ENCODE measurements at places on chromosomes 6 and 20.
A peak's percentile ranks its signal among the peaks of the same experiment; 100 is the strongest.

DNA sequence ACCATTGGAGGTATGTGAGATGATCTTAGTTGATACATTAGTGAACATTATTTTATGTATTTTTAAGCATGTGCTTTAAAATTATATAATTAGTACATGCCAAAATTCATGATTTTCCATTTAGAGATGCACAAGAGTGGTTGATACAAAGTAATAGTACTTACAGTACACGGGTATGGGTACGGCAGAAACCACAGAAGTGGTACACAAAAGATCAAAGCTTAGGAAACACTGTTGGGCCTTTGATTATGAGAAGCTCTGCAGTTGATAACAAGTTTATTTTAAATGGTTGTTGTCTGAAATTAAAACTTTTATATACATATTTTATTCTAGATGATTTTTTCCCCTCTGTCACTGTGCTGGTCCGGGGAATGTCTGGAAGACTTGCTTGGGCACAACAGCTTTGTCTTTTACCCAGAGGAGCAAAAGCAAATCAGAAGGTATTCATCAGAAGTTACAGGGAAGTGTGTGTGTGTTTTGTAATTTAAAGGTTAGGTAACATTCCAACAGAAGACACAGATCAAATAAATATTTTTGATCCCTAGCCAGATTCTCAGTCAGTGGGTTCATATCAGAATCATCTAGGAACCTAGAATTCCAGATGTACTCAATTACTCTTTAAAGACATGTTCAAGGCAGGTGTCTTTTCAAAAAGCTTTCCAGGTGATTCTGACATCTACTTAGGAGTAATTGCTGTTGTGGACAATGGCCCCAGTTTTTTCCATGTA is 32.5 kb upstream of the ADIG start:
- DNase-seq: no peak

GRCh38 chr6:47646689-47647088 is 51.7 kb upstream of the ADGRF4 start:
- no peak for DNase-seq

DNA sequence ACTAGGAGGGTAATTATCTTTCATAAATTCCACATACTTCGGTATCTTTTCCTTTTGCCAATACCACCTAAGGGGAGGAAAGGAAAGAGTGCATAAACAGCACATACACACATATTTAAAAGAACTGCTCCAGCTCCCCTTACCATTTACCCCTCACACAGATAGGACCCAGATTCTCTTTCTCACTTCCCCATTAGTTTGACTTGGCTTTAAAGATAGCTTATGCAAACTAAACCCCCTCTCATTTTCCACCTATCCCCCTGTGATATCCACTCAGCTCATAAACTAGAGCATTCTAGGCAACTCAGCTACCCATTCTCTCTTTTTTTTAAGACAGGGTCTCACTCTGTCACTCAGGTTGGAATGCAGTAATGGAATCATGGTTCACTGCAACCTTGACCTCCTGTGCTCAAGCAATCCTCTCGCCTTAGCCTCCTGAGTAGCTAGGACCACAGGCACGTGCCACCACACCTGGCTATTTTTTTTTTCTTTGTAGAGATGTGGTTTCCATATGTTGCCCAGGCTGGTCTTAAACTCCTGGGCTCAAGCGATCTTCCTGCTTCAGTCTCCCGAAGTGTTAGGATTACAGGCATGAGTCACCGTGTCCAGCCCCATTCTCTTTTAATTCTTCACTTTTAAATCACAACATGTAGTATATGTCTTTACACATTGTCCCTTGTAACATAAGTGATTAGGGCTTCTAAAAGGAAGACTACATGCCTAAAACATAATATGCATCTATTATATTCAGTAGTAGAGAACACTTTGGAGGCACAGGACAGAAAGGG is 4.0 kb downstream of the FUCA2 start:
- no peak for DNase-seq

GRCh38 chr6:79071547-79071946 is 6.5 kb downstream of the PHIP start:
- DNase-seq: no peak

GRCh38 chr6:2765896-2766766 is 938 bp downstream of the WRNIP1 start:
- peak; percentile 49 for DNase-seq

GRCh38 chr6:144662812-144663365 is 377.8 kb downstream of the UTRN start:
- no peak for DNase-seq

DNA sequence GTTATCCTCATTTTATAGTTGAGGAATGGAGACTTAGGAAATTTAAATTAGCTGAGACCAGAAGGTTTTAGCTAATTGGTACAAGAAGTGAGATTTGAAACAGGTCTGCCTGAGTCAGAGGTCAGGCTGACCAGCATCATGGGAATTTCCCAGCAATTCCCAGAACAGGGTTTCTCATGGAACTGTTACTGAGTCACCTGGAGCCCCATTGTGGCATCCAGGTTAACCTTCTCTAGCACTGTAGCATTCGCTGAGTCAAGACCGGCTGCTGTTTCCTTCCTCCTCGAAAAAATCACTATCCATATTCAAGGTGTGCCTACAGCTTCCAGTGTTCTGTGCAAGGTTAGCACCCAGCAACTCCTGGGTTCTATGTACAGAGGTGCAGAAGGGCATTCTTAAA is 238.0 kb upstream of the MAN1A1 start:
- no peak for DNase-seq

GRCh38 chr20:33875534-33876026 is 64.4 kb downstream of the CHMP4B start:
- no peak for DNase-seq

- no peak for DNase-seq
These were observed 829.4 kb downstream of the EPHA7 start for GRCh38 chr6:92589996-92590395.

DNA sequence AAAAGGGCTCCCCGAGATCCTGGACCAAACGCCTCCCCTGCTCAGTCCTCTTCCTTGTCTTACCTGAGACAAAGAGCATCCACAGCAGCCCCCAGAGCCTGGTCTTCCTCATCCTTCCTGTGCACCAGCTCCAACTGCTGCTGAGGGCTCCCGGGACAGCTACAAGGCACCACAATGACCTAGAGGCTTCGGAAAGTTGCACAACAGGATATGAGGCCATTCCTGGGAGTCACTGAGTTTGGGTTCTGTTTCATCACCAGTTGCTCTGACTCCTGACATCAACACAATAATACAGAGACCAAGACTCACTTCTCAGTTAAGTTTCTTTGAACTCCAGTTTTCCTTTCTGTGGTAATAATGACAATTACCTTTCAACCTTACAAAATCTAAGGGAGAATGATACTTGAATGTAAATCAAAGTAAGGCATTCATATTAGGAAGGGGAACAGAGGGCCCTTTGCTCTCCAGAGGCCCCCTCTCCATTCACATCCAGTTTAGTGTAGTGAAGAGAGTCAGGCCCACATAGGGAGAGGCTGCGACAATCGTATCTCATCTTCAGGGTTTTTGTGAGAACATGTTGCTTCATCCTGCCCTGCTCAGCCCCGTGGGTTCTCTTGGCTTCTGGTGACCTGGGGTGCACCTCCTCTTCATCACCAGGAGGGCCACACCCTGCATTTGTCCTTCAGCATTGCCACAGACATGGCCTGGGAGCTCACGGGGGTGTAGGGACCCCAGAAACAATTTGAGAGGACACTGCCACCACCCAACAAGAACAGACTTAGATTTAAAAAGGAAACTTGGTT is at the start of gene TREM1:
Gene TREM1 (minus strand): TSS at position 139 of the 803 bp plus-strand sequence. CDS start 27 bp downstream, at position 112.
- DNase-seq: no peak

GRCh38 chr6:12328701-12329100 is 38.5 kb downstream of the EDN1 start:
- no peak for DNase-seq

DNA sequence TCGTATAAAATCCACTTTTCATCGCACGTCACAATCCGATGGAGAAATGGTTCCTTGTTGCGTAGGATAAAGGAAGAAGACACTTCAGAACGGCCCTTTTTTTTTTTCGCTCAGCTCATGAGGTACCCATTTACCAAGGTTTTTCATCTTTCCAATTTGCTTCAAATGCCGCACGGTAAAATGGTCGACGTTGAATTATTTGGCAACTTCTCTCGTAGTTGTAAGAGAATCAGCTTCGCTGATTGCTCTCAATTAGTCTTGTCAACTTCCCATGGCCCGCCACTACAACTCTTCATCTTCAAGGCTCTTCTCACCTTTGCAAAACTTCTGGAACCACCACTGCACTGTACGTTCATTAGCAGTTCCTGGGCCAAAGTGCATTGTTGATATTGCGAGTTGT is 28.8 kb downstream of the POM121L2 start:
- DNase-seq: no peak

DNA sequence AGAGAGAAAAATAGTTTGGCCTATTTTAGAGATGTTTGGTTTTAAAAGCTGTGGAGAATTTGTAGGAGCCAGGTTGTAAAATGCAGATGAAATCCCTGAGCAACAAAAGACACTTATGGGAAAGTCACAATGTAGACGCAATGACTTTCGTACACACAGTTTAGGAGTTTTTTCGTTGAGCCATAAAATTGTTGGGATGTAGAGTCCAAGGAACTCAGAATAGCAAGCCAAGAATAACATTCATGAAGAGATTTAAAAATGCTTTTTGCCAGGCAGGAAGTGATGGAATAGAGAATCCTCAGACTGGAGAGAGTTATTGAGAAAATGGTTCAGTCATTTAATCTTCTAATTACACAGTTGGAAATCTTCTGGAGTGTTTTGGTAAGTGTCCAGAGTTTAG is 11.5 kb upstream of the PROKR2 start:
- no peak for DNase-seq

DNA sequence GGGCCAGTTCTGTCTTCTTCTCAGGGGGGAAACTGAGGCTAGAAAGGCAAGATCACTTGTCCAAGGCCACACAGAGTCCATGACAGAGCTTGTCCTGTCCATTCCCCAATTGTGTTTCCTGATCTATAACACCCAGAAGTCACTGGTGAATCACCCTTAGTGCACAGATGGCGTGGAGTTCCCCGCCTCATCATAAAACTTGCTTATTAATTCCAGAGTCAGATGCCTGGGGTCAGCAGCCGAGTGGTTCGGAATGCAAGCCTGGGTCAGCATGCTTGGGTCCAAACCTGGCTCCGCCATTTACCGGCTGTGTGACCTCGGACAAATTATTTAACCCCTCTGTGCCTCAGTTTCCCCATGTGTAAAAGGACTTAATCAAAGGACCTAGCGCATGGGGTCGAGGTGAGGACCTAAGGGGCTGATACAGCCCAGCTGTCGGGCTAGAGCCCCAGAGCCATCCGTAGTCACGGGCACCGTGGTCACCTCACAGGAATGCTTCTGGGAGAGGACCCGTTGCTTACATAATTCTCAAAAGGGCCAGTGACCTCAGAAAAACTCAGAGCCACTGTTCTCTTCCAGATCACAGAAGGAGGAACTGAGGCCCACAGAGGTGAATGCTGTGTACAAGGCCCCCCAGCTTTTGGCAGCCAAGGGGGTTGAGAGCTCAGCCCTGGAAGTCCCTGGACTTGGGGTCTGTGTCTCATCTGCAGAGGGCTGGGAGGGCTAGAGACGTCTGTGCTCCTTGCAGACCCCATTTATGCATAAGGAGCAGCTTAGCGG is 1.4 kb upstream of the ZBP1 start:
- no peak for DNase-seq

- DNase-seq: no peak
These were observed 67.1 kb downstream of the GNAS-AS1 start for GRCh38 chr20:58783511-58784011.

- no peak for DNase-seq
These were observed 551.2 kb downstream of the QKI start for GRCh38 chr6:163965426-163966348.

- no peak for DNase-seq
These were observed 35.2 kb upstream of the STMND1 start for GRCh38 chr6:17066610-17067009.

GRCh38 chr6:118320652-118321051 is 227.4 kb upstream of the PLN start:
- no peak for DNase-seq

DNA sequence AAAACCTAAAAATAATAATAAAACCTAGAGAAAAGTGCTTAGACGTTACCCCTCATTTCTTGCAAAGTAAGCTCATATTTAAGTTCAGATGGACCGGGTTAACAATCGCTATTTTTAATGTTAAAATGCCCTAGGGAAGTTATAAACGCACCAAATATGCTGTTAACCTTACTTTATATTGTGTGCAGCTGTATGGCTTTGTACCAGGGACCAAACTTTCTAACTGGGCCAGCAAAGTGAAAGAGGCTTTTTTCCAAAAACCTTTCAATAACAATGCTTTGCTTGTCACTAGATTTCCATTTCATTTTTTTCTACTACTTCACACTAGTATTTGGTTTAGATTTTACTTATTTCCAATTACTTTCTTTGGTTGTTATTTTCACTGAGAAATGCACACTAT is 248.5 kb downstream of the FOXC1 start:
- no peak for DNase-seq

Measured in GM12891 (cell line).